ENCODE measurements at places on chromosomes 3 and 15.
A peak's percentile ranks its signal among the peaks of the same experiment; 100 is the strongest.

- DNase-seq = no peak
These were observed 388.1 kb downstream of the FGF12 start for GRCh38 chr3:192339214-192339613.

GRCh38 chr3:154427685-154428285, 2.2 kb downstream of the GPR149 start:
- DNase-seq = no peak

DNA sequence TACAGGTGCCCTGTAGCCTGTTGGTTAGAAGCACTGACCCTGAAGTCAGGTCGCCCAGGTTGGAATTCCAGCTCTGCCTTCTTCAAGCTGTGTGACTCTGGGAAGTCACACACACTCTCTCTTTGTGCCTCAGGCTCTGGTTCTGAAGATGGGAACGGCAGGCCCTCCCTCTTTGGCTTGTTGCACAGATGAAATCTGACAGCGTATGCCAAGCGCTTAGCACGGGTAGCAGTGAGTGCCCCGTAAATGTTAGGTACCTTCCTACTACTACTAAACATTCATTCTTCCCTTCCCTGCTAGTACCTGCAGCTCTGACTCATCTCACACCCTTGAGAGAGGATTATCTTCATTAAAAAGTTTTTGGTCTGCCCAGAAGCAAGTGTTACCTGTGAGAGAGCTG, 139.0 kb downstream of the PGPEP1L start:
- DNase-seq = no peak

- DNase-seq = peak; percentile 14
These were observed 127.4 kb downstream of the FOXP1 start for GRCh38 chr3:71456156-71456555.

DNA sequence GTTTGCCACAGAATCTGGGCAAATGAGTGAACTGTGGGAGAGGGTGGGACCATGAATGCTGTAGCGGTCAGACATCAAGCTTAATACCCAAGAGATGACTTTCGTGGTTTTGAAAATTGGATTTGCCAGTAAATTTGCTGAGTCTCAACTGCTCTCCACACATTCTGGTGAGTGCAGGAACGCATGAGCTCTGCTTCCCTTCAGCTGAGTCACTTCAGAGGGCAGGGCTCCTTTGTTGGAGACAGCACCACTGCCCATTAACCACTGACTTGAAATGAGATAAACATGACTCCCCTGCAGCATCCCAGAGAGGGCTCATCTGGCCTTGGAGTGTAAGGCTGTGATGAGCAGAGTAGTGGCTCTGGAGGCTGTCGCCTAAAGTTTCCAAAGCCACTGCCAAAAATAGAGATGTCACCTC, 22.6 kb downstream of the RARRES1 start:
- DNase-seq = peak; percentile 76

GRCh38 chr3:15795651-15796308, 2.0 kb downstream of the ANKRD28 start:
- peak; percentile 58 for DNase-seq

DNA sequence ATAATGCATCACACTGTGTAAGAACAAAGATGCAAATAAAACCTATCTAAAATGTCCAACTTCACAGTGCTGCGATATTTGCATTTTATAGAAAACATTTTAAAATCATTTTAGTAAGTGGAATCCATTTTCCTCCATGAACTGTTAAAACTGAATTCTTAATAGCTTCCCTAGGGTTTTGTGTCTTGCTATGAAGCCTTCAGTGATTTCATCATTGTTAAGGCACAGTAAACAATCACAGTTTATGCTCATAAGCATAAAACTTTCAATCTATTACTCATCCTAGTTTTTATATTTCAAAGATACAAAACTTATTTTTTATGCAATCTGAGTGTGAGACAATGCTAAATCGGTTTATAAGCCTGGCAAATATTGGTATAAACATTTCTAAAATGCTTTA, 509.7 kb downstream of the TUSC7 start:
- no peak for DNase-seq

- no peak for DNase-seq
These were observed 126.3 kb upstream of the ZNF385D start for GRCh38 chr3:21877214-21877754.

DNA sequence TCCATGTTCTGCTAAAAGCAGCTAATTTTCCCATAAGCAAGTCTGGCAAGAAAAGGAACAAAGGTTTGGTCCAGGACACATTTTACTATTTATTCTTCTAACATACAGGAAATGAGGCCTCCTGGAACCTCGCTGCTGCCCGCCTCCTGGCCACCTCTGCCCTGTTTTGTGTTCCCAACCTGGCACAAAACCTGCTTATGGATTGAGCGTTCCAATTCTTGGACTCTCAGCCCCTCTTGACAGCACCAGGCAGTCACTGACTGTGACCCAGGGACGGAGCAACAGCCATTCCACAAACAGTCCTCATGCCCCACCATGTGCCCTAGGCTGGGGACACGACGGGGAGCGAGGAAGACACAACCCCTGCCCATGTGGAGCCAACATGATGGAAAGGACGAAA, 11.6 kb upstream of the SSUH2 start:
- peak; percentile 20 for DNase-seq

GRCh38 chr3:168714609-168715240, 619.0 kb upstream of the GOLIM4 start:
- no peak for DNase-seq

DNA sequence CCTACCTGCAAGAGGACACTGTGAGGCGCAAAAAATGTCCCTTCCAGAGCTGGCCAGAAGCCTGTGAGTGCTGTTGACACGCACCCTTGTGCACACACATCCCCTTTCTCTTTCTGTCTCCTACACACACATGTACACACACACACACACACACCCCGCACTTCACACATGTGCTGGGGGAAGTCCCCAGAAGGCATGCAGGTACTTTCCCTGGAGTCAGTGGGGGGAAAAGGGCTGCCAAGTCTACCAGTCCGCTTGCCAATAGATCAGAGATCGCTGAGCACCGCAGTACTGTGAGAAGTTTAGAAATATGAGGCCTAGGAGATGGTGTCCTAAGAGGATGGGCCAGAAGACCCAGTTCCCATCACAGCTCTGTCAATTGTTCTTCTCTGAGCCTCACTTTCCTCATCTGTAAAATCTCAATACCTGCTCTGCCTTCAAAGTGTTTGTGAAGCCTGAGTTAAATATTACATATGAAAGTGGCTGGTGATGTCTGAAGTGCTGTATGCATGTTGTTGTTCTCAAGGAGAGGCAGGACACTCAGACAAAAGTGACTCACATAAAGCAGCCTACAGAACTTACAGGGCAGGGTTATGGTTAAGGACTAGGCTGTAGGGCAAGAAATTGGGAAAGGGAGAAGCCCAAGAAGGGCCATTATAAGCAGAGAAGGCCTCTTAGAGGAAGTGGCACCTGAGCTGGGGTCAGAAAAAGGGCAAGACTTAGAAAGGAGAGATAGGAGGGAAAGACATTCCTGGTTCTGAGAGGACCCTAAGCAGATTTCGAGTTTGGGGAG, 6.8 kb downstream of the IL17RE start:
- no peak for DNase-seq

- peak; percentile 22 for DNase-seq
These were observed 3.6 kb downstream of the TAGLN3 start for GRCh38 chr3:112002096-112002971.

DNA sequence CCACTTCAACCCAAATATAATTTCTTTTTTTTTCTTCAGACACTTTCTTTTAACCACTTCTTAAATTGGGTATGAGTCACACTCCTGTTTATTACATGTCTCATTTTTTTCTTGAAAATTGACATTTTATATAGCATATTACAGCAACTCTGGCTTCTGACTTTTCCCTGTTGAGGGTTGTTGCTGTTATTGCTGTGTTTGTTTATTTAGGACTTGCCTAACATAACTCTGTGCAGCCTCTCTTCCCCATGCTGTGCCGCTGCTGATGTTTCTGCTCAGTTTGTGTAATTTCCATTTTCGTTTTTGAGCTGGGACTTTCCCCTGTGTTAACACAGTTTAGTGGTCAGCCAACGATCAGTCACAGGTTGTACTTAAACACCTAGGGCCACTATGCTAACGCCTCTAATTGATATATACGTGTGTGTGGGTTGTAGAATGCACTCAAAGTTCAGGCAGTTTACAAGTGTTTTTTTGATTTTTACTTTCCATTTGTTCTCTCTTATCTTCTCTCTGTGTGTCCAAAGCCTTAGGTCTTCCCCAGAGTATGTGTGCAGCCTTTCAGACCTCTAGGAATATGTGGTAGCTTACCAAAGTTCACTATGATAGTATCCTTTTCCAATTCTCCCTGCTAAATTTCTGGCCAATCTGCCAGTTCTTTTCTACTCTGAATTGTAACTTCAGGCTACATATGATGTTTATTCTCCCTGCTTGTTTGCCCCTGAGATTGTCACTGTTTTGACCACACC, 337.2 kb downstream of the ZBTB20 start:
- DNase-seq = peak; percentile 5

DNA sequence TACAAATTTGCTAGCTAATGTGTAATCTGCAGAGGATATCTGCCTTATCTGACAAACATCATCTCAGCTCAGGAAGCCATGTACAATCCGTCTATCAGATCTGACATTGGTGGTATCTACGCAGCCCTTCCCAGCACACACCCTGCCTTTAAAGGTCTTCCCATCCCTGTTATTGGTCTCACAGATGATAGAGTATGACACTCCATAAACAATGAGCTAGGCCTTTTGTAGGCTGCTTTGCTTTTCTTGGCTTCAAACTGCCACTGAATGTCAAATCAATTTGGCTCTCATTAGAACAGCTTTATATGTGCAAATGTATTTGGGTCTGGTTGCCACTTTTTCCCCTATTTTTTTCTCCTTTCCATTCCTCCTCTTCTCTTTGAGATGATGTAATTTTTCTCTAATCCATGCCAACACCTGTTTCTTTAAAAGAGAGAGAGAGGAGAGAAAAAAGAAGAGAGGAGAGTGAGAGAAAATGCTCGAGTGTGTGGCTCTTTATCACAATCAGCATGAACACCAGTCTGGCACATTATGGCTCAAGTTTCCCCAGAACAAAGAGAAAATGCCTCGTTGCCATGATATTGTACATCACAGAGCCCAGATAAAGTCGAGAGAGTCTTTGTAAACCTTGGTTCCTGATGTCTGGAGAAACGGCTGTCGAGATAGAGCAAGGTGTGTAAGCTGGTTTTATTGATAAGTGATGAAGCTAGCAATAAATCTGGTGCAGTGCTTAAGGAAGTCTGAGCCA, 80.8 kb upstream of the DPH6 start:
- DNase-seq = no peak

DNA sequence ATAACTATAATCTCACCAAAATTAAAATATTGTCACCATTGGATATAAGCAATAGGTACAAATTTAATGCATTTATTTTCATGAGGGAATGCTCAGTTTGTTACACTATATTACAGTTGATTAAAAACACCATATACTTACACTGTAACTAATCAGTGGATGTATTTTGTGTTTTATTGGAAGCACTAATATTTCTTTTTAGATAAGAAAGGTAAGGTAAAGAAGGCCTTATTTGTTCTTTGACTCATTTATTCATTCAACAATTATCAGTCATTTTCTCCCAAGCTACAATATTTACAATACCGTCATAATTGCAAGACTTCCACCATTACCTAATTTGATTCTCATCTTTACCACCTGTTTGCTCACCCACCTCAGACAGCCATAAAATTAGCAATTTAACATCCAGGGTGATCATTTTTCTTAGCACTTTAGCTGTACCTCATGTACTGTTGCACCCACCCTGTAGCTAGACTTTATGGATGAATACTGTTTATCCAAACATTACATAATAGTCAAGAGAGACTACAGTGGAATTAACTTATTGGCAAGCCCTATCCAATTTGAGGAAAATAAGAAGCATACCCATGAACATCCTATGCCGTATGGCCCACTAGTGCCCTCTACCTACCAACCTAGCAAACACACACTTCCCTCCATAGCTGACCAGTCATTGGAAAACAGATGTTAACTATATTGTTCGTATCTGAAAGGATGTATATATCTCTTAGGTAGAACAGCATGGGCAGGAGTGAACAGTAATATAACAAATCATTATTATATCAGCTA, 229.6 kb downstream of the BBX start:
- peak; percentile 59 for DNase-seq

Measured in dermis blood vessel endothelial cell (primary cell).